ENCODE measurements at places on chromosomes 2 and 18. TPM values are rescaled to one million over a fixed set of nuclear protein-coding genes. Genes with fewer than 3 reads are reported as not detected.

The SFT2D3 gene
- total RNA-seq: 3.3 TPM

- DNase-seq: no peak
Observed at GRCh38 chr18:55300936-55301531, 287.0 kb downstream of the TCF4 start.

The PRKAG3 gene
- not detected for total RNA-seq

The CRYGA gene
- not detected for total RNA-seq

- no peak for DNase-seq
Observed at GRCh38 chr2:49189512-49190225, 35.4 kb upstream of the FSHR start.

GRCh38 chr2:234121999-234122398 is 71.5 kb downstream of the SPP2 start:
- DNase-seq: no peak

- DNase-seq: no peak
Observed at GRCh38 chr2:220580113-220580512, 952.7 kb downstream of the SLC4A3 start.

The RMDN2 gene
- total RNA-seq: 5.7 TPM

DNA sequence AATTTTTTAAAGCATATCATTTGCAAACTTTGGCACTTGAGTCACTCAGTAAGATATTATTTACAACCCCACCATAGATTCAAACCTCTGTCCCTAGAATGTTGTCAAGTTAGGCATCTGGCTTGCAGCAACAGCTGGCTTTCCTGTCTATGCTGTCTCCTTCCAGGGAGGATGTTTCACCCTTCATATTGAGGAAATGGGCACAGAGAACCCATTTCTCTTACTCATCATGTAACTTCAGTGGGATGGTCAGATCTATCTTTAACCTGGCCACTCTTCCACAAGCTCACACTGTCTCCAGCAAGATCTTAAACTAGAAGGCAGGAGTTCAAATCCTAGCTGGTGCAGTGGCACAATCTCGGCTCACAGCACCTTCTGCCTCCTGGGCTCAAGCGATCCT is 15.8 kb downstream of the LCT start:
- DNase-seq: no peak

The PIAS2 gene
- total RNA-seq: 24.0 TPM

GRCh38 chr2:232466221-232466620 is 10.3 kb downstream of the ALPI start:
- DNase-seq: no peak

- no peak for DNase-seq
Observed at GRCh38 chr2:62478093-62478580, 27.9 kb downstream of the TMEM17 start.

The ABCG5 gene
- not detected for total RNA-seq

DNA sequence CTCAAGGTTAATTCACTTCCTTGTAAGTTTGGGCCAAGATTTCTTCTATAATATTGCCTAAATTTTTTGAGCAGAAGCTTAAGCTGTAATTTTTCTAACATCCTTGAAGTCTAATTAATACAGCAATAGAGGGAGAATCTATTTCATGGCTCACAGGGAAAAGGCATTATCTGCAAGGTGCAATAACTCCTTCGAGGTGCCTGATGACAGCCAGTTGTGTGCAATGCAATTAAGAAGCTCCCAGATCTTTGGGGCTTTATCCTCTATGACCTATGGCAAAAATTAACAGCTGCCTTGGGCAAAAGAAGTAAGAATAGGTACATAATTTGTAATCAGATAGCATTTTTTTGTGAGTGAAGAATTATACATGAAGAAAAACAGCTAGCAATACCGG is 554.6 kb upstream of the SALL3 start:
- DNase-seq: no peak

- no peak for DNase-seq
Observed at GRCh38 chr18:59627414-59627813, 69.8 kb downstream of the CCBE1 start.

DNA sequence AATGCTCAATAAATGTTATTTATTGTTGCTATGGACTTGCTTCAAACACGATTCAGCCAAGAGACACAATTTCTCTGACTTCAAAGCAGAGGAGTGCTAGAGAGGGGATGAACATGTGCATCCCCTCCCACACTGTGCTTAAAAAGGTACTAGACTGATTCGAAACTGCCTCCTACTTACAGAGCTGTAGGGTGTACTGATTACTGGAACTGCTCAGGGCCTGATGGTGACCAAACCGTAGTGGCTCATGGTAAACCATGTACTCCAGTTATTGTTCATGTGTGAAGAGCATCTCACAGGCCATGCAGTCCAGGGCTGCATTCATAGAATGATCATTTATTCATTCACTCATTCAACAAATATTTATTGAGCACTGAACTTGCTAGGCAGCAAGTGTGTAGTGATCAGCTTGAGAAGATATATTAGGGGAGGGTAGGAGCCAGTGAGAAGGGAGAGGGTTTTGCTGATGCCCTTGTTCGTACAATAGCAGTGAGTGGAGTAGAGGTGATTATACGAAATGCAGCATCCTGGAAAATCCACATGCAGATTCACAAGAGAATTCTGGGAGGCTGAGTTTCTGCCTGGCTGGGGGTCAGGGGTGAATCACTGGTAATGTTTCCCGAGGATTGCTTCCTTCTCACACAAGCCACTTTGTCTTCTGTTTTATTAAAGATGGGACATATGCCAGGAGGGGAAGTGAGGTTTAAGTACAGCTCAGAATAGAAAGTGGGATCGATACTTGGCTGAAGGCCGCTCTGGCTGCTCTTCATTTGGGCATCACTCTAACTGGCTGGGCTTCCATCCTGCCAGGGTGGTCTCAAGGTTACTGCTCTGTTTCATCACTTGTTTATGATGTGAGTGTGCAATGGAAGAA is 245.4 kb downstream of the RAD51AP2 start:
- DNase-seq: no peak

DNA sequence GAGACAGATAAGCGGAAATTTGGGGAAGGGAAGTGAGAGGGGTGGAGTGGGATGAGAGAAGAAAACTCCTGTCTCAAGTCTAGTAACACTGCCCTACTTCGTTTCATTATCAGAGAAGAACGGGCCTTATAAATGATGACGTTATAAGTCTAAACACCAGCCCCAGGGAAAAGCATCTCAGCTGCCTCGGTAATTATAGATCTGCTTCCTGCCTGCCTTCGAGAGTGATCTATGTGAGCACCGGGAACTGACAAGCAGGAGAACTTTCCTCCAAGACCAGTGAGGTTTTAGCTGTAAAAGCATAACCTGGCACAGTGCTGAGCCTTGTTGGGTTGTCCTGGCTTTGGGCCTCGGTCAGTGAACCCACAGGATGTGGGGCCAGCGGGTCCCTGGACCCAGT is 227.9 kb upstream of the SIX2 start:
- DNase-seq: no peak

DNA sequence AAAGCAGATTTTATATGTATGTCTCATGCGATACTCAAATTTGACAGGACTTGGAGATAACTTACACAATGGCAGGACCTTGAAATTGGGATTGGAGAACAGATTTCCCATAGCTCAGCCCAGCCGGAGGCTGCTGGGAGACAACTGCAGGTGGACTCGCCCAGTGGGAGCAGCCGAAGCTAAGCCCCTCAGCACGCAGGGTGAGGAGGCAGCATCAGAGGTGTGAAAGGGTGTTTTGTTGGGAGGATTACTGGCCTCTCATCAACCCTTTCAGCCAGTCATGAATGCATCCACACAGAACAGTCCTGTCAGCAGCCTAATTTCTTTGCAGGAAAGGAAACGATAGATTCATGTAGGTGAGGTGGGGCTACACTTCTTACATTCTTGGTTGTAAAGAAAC is 110.4 kb upstream of the DYNAP start:
- no peak for DNase-seq

DNA sequence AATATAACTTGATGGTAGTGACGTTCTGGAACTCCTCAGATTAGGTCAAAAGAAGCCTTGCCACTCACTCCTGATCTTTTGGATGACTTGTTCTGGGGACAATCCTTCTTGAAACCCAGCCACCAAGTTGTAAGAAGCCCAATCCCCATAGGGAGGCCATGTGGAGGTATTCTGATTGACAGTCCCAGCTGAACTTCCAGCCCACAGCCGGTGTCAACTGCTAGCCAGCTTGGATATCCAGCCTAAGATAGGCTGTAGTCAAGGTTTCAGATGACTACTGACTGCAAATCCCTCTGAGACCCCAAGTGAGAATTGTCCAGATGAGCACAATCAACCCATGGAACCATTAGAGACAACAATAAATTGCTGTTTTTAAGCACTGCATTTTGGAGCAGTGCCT is 31.4 kb downstream of the EIF2AK2 start:
- no peak for DNase-seq

The GPR155 gene
- 9.9 TPM for total RNA-seq

The AQP12B gene
- total RNA-seq: not detected

The IL1RN gene
- total RNA-seq: 594 TPM

Measured in esophagus squamous epithelium (tissue), 5 donors.